Activated CD4-positive, alpha-beta T cell treated with anti-CD3 and anti-CD28 coated beads, Interleukin-2, amount 50 U/mL, for 1 hour (primary cell): ENCODE measurements at places on chromosomes 3 and 15.
A peak's percentile ranks its signal among the peaks of the same experiment; 100 is the strongest.

DNA sequence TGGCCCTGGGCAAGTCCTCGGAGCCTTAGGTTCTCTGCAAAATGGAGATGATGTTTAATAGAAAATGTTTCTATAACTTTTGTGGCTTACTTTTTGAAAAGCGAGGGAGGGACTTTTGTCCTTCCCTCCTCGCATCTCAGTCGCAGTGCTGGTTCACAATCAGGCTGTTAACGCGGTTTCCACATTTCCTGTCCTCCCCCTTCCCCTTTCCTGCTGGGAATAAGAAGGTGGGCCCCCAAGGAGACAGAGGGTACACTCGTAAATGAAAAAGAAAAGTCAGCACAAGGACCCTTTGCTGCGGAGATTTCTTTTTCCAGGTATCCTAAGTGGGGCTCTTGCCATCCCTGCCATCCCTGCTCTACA lies 29.5 kb downstream of the ARHGAP31 start:
- DNase-seq: no peak

- no peak for DNase-seq
These were observed 36.7 kb upstream of the ADPGK start for GRCh38 chr15:72820278-72820677.

DNA sequence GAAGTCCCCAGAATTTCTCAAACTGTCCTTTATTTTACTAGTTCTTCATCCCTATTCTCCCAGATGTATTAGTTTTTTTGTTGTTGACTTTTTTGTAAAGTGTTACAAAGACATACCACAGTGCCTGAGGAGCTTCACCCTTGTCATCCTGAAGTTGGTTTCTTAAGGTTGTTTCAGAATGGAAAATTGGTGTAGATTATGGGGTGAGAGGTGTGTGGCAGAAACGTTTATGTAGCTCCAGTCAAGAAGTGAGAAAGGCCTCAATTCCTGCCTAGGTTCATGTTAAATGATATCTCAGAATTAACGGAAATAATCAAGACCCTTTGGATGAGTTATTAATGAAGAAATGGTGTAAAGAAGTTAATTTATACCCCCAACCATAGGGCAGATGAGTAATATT lies 6.8 kb downstream of the EDEM1 start:
- DNase-seq: no peak

DNA sequence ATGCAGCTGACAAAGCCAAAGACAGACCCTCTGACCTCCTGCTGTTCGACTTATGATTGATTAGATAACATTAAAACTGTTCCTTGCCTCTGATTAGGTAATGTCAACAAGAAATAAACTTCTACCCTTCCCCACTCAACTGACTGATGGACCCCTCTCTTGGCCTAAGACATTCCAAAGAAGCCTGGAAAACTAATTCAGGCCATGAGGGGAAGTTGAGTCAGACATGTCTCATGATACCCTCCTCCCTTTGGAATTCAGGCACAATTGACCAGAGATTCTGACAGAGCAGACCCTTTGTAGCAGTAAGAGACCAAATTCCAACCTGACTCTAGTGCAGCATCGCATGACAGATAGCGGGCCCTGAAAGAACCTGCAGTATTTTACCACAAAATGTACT lies 354.5 kb downstream of the OCA2 start:
- DNase-seq: no peak

DNA sequence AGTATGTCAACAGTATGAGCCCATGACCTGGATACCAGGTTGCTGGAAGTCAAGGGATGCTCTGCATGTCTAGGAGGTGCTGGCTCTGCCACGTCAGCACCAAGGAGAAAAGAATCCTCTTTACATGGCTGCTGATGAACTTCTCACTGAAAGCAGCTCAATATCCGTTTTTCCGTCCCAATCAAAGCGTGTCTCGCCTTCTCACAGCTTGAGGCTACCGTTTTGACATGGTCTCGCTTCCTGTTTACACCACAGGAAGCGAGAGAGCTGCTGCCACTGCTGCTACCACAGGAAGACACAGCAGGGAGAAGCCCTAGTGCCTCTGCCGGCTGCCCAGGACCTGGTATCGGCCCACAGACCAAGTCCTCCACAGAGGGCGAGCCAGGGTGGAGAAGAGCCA lies 27.3 kb downstream of the STARD5 start:
- peak; percentile 60 for DNase-seq

- peak; percentile 21 for DNase-seq
These were observed 753 bp downstream of the PLCH1 start for GRCh38 chr3:155744010-155744625.

DNA sequence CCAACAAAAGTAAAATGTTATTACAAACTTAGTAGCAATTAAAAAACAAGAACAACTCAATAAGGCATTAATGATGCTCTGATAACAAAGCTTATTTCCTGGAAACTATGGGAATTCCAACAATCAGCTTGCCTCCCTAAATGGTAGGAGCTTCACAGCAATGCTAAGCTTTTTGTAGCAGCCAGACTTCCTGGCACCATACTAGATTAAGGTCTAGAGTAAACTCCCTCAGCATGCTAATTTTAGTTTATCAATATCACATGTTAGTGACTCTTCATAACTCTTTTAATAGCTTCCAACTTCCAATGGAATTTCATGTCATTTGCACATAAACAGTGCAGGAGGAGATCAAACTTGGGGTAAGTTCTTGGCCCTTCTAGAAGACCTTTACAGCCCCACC lies 782.0 kb downstream of the MCTP2 start:
- DNase-seq: no peak

GRCh38 chr3:130488288-130488687 lies 28.7 kb upstream of the COL6A6 start:
- no peak for DNase-seq

GRCh38 chr3:126515066-126515706 lies 2.4 kb downstream of the UROC1 start:
- DNase-seq: no peak

GRCh38 chr3:124281453-124282316 lies 289.8 kb upstream of the ROPN1 start:
- DNase-seq: no peak

- no peak for DNase-seq
These were observed 22.8 kb upstream of the SSR3 start for GRCh38 chr3:156577736-156578135.

GRCh38 chr15:48834756-48835155 lies 23.9 kb upstream of the CEP152 start:
- no peak for DNase-seq

GRCh38 chr15:71091601-71092000 lies 23.7 kb upstream of the THSD4 start:
- DNase-seq: no peak

GRCh38 chr15:75431270-75431669 lies 20.2 kb downstream of the SIN3A start:
- no peak for DNase-seq

GRCh38 chr3:112403103-112403502 lies 70.1 kb downstream of the CD200 start:
- DNase-seq: no peak

- no peak for DNase-seq
These were observed 13.8 kb downstream of the IL17RB start for GRCh38 chr3:53860196-53860595.

GRCh38 chr3:131976448-131976847 lies 58.4 kb downstream of the CPNE4 start:
- no peak for DNase-seq

DNA sequence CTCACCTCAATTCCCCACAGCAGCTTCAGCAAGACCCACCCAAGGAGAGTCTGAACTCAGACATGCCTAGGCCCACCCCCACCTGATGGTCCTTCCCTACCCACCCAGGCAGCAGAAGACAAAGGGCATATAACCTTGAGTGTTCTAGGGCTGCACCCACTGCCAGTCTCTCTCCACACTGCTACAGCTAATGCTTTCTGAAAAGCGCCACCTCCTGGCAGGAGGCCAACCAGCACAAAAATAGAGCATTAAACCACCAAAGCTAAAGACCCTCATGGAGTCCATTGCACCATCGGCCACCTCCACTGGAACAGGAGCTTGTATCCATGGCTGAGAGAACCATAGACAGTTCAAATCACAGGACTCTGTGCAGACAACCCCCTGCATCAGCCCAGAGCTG lies 11.3 kb upstream of the RPL39L start:
- peak; percentile 57 for DNase-seq

- DNase-seq: no peak
These were observed 16.6 kb downstream of the LYSMD4 start for GRCh38 chr15:99716540-99717095.

DNA sequence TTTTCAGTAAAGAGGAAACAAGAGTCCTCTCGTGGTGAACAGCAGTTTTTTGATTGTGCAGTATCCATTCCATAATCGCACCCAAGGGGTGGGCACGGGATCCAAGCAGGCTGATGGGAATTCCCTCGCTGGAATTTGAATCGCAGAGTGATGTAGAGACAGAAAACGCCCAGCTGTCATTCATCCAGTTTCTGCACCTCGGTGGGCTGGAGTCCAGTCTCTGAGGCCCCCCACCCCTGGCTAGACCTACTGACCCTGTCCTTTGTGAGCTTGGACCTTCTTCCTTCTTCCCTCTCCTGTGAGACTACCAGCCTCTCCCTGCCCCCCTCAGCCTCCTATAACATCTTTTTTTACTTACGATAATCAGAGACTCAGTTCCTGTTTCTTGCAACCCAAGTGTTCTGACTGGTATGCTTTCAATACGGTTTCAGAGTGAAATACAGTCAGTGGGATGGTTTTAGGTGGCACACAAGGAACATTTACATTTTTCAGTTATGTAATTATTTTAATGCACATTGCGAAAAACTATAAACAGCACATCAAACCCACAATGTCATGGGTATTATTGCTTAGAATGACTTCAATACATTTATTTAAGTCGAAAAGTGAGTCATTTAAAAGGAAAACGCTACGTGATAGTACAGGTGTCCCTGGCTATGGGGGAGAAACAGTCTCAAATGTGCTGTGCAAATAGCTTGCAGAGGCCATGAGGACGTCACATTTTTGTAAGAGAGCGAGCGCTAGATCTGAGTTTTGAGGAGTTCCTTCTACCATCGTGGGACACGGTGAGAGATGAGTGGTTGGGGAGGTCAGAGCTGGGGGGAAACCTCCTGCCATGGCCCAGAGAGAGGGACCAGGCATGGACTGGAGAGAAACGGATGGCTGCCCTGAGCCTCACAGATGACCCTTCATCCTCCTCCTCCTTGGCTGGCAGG lies 37.5 kb upstream of the CHST2 start:
- no peak for DNase-seq

GRCh38 chr3:156059950-156060501 lies 60.4 kb upstream of the KCNAB1 start:
- no peak for DNase-seq

GRCh38 chr15:48675436-48675835 lies 29.9 kb upstream of the FBN1 start:
- DNase-seq: no peak

DNA sequence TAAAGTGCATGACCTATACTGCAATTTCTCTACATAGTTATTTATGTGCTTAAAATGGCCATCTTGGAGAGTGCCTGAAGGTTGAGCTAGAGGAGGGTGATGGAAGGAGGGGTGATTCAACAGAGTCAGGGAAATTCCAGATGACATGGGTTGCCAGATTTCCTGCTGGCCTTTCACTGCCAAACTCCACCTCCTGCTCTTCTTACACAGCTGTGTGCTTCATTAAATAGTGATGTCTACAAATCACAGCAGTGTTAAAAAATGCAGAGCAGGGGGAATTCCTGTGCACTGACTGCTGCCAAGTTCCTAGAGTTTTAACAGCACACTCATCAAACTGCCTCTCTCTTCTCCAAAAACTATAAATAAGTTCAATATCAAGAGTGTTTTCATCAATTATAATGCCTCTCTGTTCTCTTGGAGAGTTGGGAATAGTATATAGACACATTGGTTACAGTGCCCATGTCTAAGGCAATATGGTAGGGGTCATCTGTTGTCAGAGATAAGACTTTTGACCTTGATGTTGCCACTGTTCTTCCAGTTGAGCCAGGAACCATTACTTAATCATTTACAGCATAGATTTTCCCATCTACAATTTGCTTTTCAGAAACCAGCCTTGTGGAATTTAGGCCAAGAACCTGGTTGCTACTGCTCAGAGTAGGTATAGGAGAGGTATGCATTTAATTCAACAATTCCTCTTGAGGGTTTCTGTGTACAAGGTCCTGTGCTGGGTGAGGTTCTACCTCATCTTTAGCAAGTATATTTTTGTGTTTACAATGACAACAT lies 79.6 kb downstream of the TP63 start:
- DNase-seq: no peak

DNA sequence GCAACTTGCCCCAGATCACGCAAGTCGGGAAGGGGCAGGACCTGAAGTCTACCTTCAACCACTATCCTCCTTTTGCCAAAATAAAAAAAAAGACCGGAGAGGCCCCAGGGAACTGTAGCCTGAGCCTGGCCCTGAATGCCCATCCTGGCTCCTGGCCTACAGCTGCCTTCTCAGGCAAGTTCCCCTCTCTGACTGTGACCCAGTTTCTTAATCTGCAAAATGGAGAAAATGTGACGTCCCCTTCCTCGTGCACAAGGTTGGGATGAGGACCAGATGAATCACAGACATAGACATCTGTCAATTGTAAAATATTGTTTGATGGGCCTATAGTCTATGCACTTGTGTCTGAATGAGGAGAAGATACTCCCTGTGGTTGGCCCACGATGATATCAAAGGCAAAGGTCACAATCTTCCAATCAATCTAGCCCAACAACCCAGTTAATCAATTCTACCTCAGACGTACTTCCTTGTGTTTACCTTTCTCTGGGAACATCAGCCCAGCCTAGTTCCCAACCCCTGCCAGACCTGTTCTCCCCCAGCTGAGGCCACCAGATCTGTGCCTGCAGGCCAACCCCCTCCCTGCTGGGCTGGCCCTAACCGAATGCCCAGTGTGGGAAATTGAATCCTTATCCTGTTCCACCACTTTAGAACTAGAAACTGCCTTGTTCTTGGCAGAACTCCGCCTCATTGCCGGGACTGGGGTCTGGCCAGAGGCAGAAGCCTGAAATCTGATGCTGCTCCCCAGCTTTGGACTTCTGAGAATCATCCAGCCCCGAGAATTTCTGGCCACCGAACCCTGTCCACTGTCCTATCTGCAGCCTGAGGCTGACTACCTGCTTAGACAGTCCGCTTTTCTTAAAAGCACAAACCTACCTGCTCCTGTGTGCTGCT lies 101.8 kb upstream of the LIPC start:
- no peak for DNase-seq

- DNase-seq: no peak
These were observed 11.6 kb upstream of the ACAN start for GRCh38 chr15:88791637-88792036.

GRCh38 chr3:94071713-94072284 lies 8.9 kb downstream of the NSUN3 start:
- no peak for DNase-seq
